ENCODE measurements at places on chromosomes 12 and 14.
A peak's percentile ranks its signal among the peaks of the same experiment; 100 is the strongest.

DNA sequence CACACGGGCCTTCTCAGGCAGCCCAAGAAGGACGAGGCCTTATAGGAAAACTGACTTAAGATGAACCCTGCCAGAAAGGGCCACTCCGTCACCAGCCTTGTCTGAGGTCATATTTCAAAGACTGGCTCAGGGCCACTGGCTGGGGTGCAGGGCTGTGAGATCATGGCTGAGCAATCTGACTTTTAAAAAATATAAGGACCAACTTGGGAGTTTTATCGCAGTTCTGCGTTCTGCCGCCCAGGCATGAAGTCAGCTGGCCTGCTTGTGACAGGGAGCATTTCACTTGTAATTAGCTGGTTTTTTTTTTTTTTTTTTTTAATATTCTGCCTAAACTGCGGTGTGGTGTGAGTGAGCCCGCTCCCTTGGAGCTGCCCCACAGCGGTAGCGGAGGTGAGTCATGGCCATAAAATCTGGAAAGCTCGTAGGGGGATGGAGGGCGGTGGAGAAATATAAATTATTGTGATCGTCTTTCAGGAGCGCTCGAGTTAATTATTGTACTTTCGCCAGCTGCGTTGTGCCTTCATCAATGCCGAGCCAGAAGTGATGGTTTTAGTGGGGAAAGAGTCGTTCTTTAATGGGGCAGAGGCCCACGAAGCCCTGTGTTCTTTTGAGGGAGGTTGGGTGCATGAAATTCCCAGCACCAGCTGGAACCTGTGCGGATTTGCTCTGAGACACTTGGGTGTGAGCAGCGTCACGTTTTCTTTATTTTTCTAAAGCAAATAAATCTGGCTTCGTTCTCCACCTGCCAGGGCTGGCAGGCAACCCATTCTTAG is 231.9 kb downstream of the C12orf75 start:
- DNase-seq: no peak

DNA sequence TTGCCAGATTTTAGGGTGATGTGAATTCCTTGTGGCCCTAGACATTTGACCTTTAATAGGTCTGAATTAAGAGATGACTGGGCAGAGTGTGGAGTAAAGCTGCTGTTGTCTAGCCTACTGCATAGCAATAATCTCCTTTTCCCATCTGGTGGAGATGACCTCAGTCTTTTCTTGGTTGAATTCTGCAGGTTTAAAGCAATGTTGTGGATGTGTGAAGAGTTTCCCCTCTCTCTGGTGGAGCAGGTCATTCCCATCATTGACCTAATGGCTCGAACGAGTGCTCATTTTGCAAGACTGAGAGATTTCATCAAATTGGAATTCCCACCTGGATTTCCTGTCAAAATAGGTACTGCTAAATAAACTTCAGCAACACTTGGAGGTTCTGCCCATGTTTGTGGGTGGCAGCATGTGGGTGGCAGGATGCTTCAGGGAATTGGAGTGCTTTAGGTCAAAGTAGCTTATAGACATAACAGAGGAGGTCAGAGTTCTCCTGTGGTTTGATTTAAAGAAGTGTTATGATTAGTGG is 19.0 kb downstream of the C12orf76 start:
- no peak for DNase-seq

DNA sequence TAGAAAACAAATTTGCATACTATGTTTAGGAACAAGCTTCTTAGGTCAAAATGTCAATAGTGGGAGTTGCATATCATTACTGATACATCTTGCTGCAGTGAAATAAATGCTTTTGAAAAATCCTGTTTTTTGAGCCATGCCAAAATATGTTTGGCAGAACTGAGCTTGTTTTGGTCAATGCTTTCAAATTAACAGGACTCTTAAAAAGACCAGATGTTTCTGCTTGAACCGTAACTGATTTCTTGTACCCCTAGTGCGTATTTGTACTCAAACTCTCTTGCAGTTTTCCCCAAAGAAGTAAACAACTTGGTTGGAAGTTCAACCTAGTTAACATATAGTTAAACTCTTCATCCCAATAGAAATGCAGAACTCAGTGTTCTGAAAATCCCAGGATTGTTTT is 3.4 kb downstream of the TRHDE start:
- no peak for DNase-seq

DNA sequence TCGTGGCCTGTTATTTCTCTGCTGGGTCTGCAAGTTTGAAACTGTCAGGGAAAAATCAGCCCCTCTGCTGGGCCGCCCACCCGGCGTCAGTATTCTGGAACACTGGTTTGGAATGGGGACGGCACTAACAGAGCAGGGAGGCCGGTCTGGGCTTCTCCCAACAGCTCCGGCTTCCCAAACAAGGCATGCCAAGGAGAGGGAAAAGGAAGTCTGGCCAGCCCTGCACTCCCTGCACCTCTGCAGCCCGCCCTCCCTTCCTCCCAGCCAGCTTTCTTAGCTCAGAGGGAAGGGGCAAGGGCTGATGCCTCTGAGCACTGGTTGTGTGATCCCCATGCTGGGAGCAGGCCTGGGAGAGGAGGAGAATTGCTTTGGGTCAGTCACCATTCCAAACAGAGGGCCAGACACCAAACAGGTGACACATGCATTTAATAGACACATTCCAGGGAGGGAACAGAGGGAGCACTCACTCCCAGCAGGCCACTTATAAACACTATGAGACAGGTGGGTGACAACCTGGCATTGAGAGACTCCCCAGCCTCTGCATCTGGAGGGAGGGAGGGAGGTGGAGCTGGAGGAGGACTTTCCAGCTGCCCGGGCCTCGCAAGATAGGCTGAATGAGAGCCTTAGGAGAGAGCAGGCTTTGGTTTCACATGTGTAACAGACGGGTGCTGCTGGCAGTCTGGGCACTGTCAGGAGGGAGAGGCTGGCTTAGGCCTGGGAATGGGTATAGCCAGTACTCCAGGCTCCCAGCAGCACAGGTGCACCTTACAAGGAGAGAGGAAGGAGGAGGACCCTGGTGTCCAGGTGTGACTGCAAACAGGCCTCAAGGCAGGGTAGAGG is 10.3 kb downstream of the KRT75 start:
- no peak for DNase-seq

- no peak for DNase-seq
Measured at GRCh38 chr12:42932936-42933335, 343.4 kb upstream of the PRICKLE1 start.

GRCh38 chr12:12486661-12487240 is 75.9 kb downstream of the DUSP16 start:
- DNase-seq: no peak

DNA sequence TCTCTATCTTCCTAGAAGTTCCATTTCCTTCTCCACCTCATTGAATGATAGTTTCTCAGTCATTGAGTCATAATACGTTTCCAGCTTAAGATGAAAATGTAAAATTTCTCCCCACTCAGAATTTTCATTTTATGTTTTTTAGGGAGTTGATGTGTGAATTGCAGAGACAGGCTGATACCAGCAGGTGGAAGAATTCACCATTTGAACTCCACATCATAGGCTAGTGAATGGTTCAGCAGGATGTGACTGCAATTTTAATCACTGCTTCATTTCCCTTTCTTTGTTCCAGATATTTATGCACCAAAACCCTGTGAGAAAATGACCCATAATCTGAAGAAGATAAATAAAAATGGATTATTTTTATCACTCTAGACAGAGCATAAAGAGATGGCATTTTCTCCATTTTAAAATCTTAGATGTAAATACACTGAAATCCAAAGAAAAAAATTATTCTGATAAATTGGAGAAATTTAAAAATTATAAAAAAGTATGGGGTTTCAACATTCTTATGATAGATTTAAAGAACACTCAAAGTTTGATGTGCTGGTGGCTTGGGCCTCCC is 10.6 kb upstream of the PYGL start:
- DNase-seq: peak; percentile 13

DNA sequence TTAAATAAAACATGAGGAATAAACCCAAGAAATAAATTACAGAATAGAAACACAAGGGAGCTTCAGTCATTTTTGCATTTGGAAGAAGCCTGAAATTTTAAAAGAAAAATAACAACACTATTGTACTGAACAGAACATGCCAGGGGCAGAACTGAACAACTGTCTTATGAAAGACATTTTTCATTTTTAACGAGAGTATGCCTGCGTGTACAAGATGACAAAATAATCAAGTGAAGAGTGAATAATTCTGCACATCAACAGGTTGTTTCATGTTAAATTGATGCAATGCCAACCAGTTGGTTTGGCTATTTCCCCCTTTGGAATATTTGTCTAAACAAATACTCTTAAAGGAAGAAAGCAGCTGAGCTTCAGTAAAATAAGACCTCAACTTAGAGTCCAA is 103.3 kb upstream of the BTG1 start:
- DNase-seq: no peak

GRCh38 chr14:76201162-76201561 is 49.4 kb downstream of the GPATCH2L start:
- DNase-seq: no peak

DNA sequence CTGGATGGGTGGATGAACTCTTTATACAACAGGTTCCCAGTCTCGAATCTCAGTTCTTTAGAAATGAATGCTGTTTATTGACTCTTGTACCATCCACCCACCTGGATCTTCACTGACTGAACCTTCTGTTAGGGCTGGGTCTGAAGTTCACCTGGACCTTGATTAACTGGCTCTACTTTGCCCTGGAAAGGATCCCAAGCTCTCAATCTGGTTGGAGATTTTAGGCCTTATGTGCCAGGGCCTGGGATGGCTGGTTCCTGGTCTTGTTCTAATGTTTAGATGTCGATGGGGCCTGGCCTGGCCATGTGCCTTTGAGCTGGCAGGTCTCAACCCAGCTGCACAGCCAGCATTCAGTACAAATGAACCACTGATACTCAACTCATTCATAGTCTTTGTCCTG is 76.5 kb upstream of the MED13L start:
- DNase-seq: no peak

GRCh38 chr12:69816082-69816481 is 8.9 kb upstream of the MYRFL start:
- DNase-seq: no peak

GRCh38 chr12:26630546-26631027 is 202.4 kb downstream of the ITPR2 start:
- no peak for DNase-seq

DNA sequence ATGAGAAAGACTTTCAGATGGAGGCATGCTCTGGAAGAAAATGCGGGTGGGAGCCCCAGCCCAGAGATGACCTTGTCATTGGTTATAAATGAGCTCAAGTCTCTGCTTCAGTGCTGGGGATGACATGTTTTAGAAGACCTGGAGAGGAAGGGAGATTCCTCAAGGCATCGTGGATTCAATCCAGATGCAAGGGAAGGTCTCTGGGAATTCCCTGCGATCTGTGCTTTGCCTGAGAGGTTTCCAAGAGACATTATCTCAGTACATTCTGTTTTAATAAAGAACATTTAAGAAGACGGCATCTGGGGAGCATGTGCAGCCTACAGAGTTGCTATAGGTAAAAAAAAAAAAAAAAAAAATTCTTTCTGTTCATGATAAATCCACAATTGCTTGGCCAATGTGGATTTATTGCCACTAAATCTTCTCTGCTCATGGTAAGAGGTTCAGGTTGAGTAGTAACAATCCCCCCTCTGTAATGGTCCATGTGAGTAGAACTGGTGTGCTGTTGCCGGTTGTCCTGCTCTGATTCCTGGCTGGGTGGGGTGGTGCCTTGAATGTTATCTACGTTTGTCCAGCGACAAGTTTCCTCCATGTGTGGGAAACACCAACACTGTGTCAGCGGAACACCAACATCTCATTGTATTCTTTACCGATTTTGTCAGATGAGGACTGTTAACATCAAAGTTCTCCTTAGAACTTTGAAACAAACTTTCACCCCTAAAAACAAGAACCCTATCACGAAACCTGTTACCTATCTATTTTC is 230.0 kb downstream of the MSRB3 start:
- DNase-seq: no peak

DNA sequence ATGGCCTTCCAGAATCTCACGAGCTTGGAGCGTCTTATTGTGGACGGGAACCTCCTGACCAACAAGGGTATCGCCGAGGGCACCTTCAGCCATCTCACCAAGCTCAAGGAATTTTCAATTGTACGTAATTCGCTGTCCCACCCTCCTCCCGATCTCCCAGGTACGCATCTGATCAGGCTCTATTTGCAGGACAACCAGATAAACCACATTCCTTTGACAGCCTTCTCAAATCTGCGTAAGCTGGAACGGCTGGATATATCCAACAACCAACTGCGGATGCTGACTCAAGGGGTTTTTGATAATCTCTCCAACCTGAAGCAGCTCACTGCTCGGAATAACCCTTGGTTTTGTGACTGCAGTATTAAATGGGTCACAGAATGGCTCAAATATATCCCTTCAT is 92.2 kb downstream of the FLRT2 start:
- DNase-seq: no peak

DNA sequence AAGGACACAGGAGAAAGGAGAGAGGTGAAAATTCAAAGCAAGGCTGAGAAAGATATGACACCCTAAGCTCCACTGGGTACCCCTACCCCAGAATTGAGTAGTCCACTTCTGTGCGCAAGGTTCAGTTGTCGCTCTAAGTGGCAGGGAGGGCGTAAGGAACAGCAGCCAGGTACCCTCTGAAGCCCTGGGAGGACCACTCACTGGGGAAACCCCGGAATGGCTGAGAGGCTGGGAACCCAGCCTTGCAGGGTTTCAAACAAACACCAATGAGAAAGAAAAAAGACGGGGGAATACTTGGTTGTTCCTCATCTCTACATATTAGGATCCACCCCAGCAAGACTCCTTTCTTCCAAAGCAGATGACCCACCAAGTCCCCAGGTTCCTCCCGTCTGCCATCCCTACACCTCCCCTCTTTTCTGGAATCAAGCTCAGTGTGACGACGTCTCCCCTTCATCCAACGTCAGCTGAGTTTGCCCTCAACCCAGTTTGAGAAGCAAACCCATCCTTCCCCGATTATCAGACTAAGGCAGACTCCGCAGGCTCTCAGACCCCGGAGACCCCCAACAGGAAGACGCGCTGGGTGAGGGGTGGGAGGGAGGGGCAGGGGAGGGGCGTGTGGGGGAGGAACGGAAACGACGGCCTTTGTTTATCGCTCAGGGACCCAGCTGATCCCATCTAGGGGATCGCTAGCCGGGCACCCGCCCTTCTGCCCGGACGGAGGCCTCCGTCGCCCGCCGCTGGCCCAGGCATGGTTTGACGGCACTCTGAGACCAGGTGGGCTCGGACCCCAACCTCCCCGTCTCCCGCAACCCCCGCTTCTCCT is 795 bp downstream of the LMBR1L start:
- no peak for DNase-seq

DNA sequence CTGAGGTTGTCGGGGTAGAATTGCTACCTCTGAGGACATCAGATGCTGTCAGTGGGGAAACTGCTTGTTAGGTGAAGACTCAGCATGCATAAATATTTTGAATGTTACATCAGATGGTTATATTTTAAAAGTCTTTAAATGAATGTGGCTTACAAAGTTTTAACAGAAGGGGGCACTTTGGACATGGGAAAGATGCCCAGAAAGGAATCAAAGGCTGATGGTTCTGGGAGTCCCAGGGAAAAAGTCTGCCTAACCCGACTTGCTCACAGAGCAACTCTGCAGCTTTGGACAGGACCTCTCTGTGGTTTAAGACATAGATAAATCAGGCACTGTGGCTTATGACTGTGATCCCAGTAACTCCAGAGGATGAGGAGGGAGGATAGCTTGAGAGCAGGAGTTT is 474.9 kb downstream of the ATP23 start:
- no peak for DNase-seq

GRCh38 chr12:127297327-127297726 is 969.6 kb upstream of the TMEM132C start:
- no peak for DNase-seq

GRCh38 chr12:43241986-43242385 is 310.0 kb downstream of the ADAMTS20 start:
- DNase-seq: no peak

Data from CD4-positive, alpha-beta T cell treated with Interleukin-2 at 100 ng/mL for 4 hours (primary cell).